ENCODE measurements at places on chromosomes 4 and X. TPM values are rescaled to one million over a fixed set of nuclear protein-coding genes. Genes with fewer than 3 reads are reported as not detected.

GRCh38 chrX:112766774-112767173 is 73.9 kb downstream of the AMOT start:
- DNase-seq = no peak
- no peak overlapping the region for H3K4me3 ChIP-seq
- H3K27ac ChIP-seq = no peak overlapping the region
- no peaks in the 10 kb centered on the region for H3K4me1 ChIP-seq

GRCh38 chrX:117327373-117327772 is 789.2 kb downstream of the KLHL13 start:
- H3K36me3 ChIP-seq = no peaks in the 10 kb centered on the region
- H3K4me3 ChIP-seq = no peak overlapping the region
- DNase-seq = no peak
- no peaks in the 10 kb centered on the region for H3K27me3 ChIP-seq
- H3K4me1 ChIP-seq = no peaks in the 10 kb centered on the region
- H3K27ac ChIP-seq = no peak overlapping the region

DNA sequence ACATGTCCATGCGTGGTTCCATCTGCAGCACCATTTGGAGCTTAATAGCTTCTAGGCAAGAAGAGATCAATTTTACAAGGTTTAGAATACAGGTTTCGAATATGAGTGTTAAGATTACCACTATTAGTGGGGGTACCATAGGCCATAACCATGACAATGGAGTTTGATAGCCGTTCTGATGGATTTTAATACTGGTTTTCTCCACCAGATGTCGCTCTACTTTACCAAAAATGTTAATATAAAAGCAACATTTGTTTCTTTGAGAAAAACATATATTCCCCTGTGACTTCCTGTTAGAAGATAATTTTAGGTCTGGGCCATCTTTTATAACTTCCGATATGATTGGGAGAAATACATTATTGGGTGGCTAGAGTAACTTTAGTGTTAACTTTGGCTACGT is 499.7 kb upstream of the POU3F4 start:
- H3K27ac ChIP-seq = no peak overlapping the region
- no peak for DNase-seq
- no peak overlapping the region for H3K4me3 ChIP-seq
- no peaks in the 10 kb centered on the region for H3K4me1 ChIP-seq
- no peaks in the 10 kb centered on the region for H3K36me3 ChIP-seq
- H3K27me3 ChIP-seq = no peaks in the 10 kb centered on the region

DNA sequence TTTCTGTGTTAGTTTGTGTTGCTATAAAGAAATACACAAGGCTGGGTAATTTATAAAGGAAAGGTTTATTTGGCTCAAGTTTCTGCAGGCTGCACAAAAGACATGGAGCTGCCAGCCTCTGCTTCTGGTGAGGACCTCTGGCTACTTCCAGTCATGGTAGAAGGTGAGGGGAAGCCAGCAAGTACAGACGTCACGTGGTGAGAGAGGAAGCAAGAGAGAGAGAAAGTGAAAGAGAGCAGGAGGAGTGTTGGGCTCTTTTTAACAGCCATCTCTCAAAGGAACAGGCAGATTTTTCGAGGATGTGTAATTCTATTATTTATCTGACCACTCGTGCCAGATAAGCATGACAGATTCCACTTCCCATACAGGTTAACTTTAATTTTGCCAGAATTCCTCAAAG is 1199.1 kb downstream of the ADGRL3 start:
- no peaks in the 10 kb centered on the region for H3K27me3 ChIP-seq
- H3K36me3 ChIP-seq = no peaks in the 10 kb centered on the region

GRCh38 chrX:48580662-48581061 is 6.4 kb downstream of the RBM3 start:
- no peak overlapping the region for H3K27ac ChIP-seq
- H3K36me3 ChIP-seq = no peaks in the 10 kb centered on the region
- no peak for DNase-seq
- no peak overlapping the region for H3K4me3 ChIP-seq
- H3K4me1 ChIP-seq = peaks cover 5% of the 10 kb centered on the region

GRCh38 chr4:111952688-111953087 is 192.6 kb upstream of the FAM241A start:
- H3K4me1 ChIP-seq = no peaks in the 10 kb centered on the region
- no peaks in the 10 kb centered on the region for H3K27me3 ChIP-seq
- H3K36me3 ChIP-seq = no peaks in the 10 kb centered on the region
- no peak overlapping the region for H3K27ac ChIP-seq
- no peak for DNase-seq

DNA sequence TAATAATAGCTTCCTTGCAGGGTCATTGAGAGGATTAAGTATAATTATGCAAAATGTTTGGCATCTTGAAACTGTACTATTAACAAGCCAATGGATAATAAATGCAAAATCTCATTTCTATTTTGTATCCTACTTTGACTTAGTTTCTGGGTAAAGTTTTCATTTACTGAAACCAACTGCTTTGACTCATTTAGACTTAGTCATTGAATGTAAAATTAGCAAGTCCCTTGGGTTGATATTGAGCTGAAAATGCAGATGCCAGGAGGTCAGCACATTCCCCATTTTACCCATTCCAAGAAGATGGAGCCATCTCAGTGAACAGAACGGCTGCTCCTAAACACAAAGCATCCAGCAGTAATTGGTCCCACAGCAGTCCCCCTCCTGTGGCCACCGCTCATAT is 74.7 kb upstream of the GATB start:
- H3K4me3 ChIP-seq = no peak overlapping the region
- no peak for DNase-seq
- H3K36me3 ChIP-seq = no peaks in the 10 kb centered on the region
- no peak overlapping the region for H3K27ac ChIP-seq
- H3K4me1 ChIP-seq = no peaks in the 10 kb centered on the region

DNA sequence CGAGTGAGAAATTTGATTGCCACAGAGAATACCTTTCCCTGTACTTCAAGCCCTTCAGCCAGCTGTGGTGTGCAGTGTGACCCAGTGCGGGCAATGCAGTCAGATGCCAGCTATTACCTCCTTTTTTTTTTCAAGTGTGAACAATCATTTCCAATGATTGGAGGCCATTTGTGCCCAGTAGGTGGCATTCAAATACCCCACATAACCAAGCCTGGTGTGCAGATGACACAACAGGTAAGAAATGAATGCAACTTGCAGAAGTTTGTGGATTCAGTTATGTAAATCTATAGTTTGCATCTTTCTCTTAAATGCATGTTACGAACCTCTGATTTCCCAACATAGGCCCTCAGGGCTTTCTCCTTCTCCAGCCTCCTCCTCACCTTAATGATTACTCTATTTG is 98.0 kb downstream of the CLCN4 start:
- no peak overlapping the region for H3K4me3 ChIP-seq
- H3K36me3 ChIP-seq = peaks cover 4% of the 10 kb centered on the region
- H3K27ac ChIP-seq = no peak overlapping the region
- no peaks in the 10 kb centered on the region for H3K4me1 ChIP-seq

- no peak for DNase-seq
- no peaks in the 10 kb centered on the region for H3K36me3 ChIP-seq
- no peaks in the 10 kb centered on the region for H3K27me3 ChIP-seq
- H3K4me1 ChIP-seq = peaks cover 30% of the 10 kb centered on the region
These were observed 46.1 kb downstream of the TMEM131L start for GRCh38 chr4:153512162-153512852.

DNA sequence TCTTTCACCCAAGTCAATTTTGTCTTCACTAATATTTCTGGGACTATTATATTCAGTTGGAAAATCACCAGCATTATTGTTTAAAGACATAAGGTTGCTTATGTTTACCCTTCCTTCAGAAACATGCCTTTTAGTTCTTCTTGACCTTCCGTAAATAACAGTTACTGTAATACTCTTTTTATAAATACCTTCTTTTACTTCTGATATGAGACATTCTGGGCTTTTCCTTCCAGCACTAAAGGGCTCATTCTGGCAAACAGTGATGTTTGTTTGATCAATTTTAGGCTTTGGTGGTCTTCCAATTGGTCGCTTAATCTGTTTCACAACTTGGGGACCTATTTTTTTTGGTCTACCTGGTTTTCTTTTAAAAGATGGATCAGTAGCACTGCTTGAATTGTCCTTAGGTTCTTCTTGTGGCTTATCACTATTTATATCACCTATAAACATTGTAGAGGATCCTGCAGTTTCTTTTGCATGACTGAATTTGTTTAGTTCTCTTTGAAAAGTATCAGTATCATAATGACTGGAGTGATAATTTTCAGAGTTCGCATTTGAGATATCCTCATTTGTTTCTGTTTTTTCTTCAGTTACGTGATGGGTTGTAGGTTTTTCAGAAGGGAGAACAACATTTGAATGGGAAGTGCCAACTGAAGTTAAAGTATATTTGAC is 64.8 kb downstream of the NCAPG start:
- H3K4me1 ChIP-seq = no peaks in the 10 kb centered on the region
- H3K27ac ChIP-seq = no peak overlapping the region
- no peak for DNase-seq
- H3K36me3 ChIP-seq = peaks cover 3% of the 10 kb centered on the region
- no peak overlapping the region for H3K4me3 ChIP-seq

DNA sequence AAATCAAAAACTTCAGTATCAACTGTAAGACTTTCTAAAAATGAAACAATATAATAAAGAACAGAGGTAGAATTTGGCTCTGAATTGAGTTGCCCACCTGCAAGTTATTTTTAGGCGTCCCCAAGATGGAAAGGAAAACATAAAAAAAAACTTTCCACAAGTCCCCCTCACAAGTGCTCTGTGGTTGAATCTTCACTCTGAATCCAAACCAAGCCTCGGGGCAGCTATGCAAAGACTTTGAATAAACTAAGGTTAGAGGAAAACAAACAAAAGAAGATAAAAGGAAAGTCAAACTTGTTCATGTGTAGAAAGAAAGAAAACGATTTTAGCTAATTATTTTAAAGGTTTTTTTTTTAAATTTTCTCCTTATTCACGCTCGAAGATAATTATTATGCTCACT is 372.4 kb upstream of the SLIT2 start:
- no peak for DNase-seq
- peaks cover 5% of the 10 kb centered on the region for H3K36me3 ChIP-seq
- H3K27ac ChIP-seq = no peak overlapping the region
- no peak overlapping the region for H3K4me3 ChIP-seq

GRCh38 chr4:124414276-124415040 is 298.1 kb downstream of the ANKRD50 start:
- DNase-seq = no peak
- H3K36me3 ChIP-seq = no peaks in the 10 kb centered on the region
- no peaks in the 10 kb centered on the region for H3K27me3 ChIP-seq

GRCh38 chr4:85127653-85128052 is 161.2 kb upstream of the WDFY3 start:
- H3K36me3 ChIP-seq = no peaks in the 10 kb centered on the region
- H3K4me3 ChIP-seq = no peak overlapping the region
- no peaks in the 10 kb centered on the region for H3K27me3 ChIP-seq
- DNase-seq = no peak
- H3K27ac ChIP-seq = no peak overlapping the region
- H3K4me1 ChIP-seq = no peaks in the 10 kb centered on the region

- no peak for DNase-seq
- H3K4me1 ChIP-seq = no peaks in the 10 kb centered on the region
- H3K36me3 ChIP-seq = no peaks in the 10 kb centered on the region
- no peak overlapping the region for H3K4me3 ChIP-seq
These were observed 930.3 kb downstream of the STIM2 start for GRCh38 chr4:27790911-27791310.

DNA sequence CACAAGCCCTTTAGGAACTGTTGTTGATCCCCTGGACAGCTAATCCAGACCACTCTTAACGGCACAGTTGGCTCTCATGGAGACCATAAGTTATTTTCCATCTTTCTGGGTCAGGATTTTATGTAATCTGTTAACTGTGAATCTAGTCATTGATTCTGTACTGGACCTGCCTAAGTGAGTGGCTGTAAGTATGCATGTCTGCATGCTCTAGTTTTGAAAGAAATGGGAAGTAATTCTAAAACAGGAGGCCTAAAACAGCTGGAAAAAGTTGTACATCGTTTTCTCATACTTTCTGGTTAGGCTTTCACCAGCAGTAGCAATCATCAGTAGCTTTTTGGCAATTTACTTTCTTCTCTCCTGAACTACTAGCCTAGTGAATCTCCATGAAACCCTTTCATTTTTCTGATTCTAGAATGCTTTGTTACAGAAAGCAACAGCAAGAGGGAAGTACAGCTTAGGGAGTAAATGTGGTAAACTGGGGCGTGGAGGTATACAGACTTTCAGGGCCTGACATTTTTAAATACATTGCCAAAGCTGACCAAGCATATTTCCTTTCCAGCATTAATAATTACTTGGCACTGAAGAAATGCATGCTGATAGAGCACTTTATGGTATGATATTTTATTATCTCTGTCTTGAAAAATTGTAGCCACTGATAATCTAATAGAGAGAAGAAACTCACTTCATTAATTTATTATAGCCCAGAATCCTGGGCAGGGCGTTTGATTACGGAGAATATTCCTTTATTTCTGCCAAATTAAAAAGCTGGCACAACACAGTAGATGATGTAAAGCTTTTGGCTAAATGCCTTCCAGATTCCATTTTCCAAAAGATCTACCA is 202.7 kb downstream of the BANK1 start:
- H3K27ac ChIP-seq = no peak overlapping the region
- H3K4me1 ChIP-seq = no peaks in the 10 kb centered on the region
- H3K4me3 ChIP-seq = no peak overlapping the region

GRCh38 chrX:37627602-37628001 is 56.1 kb downstream of the LANCL3 start:
- no peaks in the 10 kb centered on the region for H3K27me3 ChIP-seq
- no peak for DNase-seq
- no peak overlapping the region for H3K27ac ChIP-seq
- H3K4me1 ChIP-seq = no peaks in the 10 kb centered on the region

DNA sequence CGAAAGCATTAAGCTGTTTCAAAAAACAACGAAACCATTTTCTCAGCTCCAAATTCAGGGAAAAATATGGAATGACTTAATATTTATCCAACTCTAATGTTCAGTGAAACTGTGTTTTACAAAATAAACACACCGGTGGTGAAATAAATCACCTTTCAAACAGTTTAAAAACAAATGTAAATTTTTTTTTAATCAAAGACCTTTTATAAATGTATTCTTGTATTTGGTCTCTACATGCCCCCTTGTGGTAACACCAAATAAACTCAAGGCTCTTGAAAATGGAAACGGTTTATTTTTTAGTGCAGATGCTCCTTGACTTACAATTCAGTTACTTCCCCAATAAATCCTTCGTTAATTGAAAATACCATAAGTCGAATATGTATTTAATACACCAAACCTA is 45.8 kb upstream of the ITM2A start:
- peak; percentile 31 for DNase-seq
- H3K4me1 ChIP-seq = peaks cover 18% of the 10 kb centered on the region
- peaks cover 1% of the 10 kb centered on the region for H3K36me3 ChIP-seq
- H3K4me3 ChIP-seq = peak overlapping the region; percentile 31
- no peak overlapping the region for H3K27ac ChIP-seq

MAGEA3 gene
- not detected for total RNA-seq

HUWE1 gene
- 178 TPM for total RNA-seq

CXCL1 gene
- total RNA-seq = not detected

FAM149A gene
- 2.5 TPM for total RNA-seq

PNMA3 gene
- total RNA-seq = 7.9 TPM

TREX2 gene
- 5.5 TPM for total RNA-seq

NKX3-2 gene
- not detected for total RNA-seq

ALB gene
- 0.88 TPM for total RNA-seq

ZCCHC18 gene
- 24.2 TPM for total RNA-seq

GYPB gene
- total RNA-seq = not detected

HSFX3 gene
- not detected for total RNA-seq

ATP2B3 gene
- total RNA-seq = not detected
